Activated gamma-delta T cell (primary cell): ENCODE measurements at places on chromosomes 1 and 21.

DNA sequence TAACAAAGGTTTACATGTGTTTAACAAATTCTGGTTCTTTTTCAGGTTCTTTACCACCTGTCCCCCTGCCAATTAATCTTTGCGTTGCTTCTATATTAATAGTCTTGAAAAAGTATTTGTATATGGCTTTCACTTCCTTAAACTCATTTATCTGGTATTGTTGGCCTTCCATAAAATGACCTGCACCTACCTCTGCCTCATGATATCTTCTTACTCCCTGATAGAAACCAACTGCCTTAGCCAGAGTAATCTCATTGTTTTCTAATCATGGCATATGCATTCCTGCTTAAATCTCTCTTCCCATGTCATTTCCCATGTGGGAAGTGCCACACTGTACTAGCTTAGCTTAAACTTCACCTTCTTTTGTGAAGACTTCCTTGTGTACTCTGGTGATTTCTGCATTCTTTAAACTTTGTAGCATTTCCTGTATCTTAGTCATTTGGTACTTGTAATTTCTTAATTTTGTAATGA, 8.7 kb downstream of the SMG7 start:
- no peak for DNase-seq

GRCh38 chr1:90902672-90903071, 119.2 kb downstream of the ZNF644 start:
- no peak for DNase-seq

DNA sequence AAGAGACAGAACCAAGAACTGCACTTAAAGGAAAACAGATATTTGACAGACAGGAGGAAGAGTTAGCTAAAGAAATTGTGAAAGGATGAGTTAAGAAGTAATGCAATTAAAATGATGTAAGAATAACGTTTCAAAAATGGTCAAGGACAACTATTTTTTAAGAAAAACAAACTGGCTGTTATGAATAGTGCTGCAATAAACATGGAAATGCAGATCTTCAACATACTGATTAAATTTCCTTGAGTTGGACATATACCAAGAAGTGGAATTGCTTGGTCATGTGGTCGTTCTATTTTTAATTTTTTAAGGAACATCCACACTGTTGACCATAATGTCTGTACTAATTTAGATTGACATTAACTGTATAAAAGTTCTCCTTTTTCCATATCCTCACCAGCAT, 23.1 kb upstream of the PHTF1 start:
- no peak for DNase-seq

- peak; percentile 57 for DNase-seq
Measured at GRCh38 chr1:156421062-156421938, 52.3 kb downstream of the RHBG start.

DNA sequence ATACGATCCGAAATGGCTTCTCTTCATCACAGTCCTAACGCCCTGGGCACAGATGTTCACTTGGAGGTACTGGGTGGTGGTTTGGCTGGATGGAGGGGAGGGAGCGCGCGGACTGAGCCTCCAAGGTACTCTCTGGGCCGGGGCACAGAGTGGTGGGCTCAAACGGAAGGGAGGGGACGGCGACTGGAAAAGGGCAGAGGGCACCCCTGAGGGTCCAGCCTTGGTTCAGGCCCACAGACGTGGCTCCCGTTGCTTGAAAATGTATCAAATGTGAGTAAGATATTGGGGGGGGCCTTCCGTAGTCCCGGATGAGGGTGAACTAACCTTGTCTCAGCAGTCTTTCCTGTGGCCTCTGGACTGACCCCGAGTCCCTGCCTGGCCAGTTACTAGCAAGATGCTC, 463 bp downstream of the IL12RB2 start:
- no peak for DNase-seq

- DNase-seq = no peak
Measured at GRCh38 chr1:36134031-36134430, 9.0 kb upstream of the COL8A2 start.

- no peak for DNase-seq
Measured at GRCh38 chr1:113780374-113781146, 21.3 kb upstream of the PHTF1 start.

DNA sequence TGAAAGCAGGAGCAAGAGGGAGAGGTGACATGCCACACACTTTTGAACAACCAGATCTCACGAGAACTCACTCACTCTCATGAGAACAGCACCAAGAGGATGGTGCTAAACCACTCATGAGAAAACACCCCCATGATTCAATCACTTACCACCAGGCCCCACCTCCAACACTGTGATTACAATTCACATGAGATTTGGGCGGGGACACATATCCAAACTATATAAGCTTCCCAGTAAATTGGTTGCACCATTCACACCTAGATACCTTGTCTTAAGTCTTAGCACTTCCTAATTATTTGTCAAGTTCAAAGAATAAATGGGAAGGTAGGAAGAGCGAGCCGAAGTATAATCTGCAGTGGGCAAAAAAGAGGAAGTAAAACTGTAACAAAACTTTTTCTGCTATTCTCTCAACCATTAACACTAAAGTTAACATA, 34.3 kb downstream of the AMY1C start:
- no peak for DNase-seq

DNA sequence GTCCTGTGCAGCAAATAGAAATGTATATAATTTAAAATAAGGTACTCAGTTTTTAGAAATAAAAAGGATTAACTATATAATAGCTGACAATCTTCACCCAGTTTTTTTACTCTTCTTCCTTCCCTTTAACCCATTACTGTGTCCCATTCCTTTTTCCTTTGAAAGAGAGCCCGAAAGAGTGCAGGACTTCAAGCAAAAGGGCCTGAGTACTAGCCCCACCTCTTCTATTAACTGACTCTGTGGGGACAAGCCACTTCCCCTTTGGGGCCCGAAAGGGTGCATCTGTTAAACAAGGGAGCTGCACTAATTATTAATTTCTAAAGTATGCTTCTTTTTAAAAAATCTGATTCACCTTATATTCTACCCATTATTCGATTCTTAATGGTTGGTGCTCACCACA, 3.3 kb downstream of the USP24 start:
- no peak for DNase-seq

DNA sequence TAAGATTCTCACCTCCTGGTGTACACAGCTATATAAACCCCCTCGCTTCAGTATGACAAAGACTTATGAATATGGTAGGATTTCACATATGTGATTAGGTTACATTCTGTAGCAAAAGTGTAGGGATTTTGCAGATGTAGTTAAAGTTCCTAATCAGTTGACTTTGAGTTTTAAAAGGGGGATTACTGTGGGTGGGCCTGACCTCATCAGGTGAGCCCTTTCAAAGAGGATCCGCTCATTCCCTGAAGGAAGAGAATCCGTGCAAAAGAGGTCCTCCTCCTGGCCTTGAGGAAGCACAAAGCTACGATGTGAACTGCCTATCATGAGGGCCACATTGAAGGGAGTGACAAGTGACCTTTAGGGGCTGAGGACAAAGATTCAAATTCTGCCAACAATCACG, 30.6 kb upstream of the KAZN start:
- DNase-seq = no peak

GRCh38 chr1:115329965-115330364, 8.1 kb downstream of the NGF start:
- DNase-seq = no peak
